ENCODE measurements at places on chromosomes 3 and 15.

GRCh38 chr15:94305133-94305532, 73.8 kb downstream of the MCTP2 start:
- DNase-seq, result no peak
- no peaks in the 10 kb centered on the region for H3K36me3 ChIP-seq
- no peak overlapping the region for H3K27ac ChIP-seq
- H3K4me3 ChIP-seq, result no peak overlapping the region
- no peaks in the 10 kb centered on the region for H3K27me3 ChIP-seq
- no peaks in the 10 kb centered on the region for H3K4me1 ChIP-seq

GRCh38 chr15:65396283-65396964, 18.6 kb upstream of the IGDCC3 start:
- no peaks in the 10 kb centered on the region for H3K27me3 ChIP-seq
- DNase-seq, result no peak
- no peak overlapping the region for H3K4me3 ChIP-seq
- H3K27ac ChIP-seq, result no peak overlapping the region
- no peaks in the 10 kb centered on the region for H3K36me3 ChIP-seq
- H3K4me1 ChIP-seq, result peaks cover 9% of the 10 kb centered on the region

GRCh38 chr3:85270488-85270887, 311.7 kb downstream of the CADM2 start:
- no peaks in the 10 kb centered on the region for H3K4me1 ChIP-seq
- H3K36me3 ChIP-seq, result no peaks in the 10 kb centered on the region
- H3K27me3 ChIP-seq, result no peaks in the 10 kb centered on the region
- no peak for DNase-seq

DNA sequence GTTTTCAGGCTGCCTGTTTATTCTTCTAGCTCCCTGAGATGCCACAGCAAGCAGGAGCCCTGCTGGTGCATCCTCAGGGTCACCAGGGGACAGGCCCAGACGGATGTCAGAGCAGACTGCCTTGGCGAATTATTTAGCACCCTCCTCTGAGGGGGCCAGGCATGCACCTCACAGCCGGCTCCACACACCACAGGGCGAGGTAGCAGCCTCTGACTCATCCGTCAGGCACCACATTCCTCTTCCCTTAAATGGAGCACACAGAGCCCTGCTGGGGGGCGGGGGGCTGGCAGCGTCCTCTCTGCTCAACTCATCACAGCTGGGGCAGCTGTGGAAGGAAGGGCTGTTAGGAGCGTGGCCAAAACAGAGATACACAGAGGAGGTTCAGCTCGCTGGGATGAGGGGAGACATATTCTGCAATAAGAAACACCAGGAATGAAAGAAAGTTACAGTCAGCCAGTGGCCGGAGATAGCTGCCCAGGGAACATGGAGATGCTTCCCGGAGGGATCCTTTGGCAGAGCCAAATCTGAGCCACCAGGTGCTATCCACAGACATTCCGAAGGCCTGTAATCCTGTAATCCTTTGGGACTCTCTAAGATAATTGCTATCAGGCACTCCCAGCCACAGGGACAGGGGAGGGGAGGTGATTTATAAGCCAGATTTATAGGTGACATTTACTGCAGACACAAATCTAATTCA, 13.9 kb upstream of the PRICKLE2 start:
- no peak overlapping the region for H3K27ac ChIP-seq
- H3K4me1 ChIP-seq, result no peaks in the 10 kb centered on the region
- peak; percentile 61 for DNase-seq

DNA sequence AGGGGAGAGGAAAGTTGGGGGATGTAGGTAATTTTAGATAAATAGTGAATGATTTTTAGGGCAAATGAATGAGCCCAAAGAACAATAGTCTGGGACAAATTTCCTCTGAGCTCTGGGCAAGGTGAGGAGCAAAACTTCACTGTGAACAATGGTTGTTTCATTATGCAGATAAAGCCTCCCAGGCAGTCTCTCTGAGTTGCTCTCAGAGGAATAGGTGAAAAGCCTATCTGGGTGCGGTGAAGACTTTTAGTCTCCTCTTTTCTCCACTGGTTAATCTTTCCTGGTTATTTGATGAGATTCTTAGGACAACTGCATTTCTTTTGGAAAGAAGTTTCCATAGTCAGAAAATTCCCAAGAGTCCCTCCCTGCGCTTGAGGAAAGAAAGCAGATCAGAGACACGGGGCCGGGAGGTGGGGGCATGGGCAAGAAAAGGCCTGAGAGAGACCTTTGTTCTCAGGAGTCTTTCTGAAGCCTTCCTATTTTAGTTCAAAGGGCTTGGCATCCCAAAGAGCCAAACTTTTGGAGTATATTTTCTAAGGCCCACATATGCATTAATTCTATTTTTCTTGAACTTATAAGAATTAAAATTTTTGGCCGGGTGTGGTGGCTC, 353.6 kb upstream of the SLCO3A1 start:
- no peak overlapping the region for H3K27ac ChIP-seq
- H3K4me1 ChIP-seq, result no peaks in the 10 kb centered on the region
- DNase-seq, result no peak
- H3K36me3 ChIP-seq, result no peaks in the 10 kb centered on the region
- no peak overlapping the region for H3K4me3 ChIP-seq

- H3K4me1 ChIP-seq, result no peaks in the 10 kb centered on the region
- H3K27ac ChIP-seq, result no peak overlapping the region
- no peaks in the 10 kb centered on the region for H3K36me3 ChIP-seq
- no peaks in the 10 kb centered on the region for H3K27me3 ChIP-seq
- H3K4me3 ChIP-seq, result no peak overlapping the region
Measured at GRCh38 chr3:9238721-9239295, 10.6 kb downstream of the SRGAP3 start.

GRCh38 chr15:74318376-74319137, 48.9 kb downstream of the CYP11A1 start:
- peaks cover 32% of the 10 kb centered on the region for H3K4me1 ChIP-seq
- H3K36me3 ChIP-seq, result no peaks in the 10 kb centered on the region
- H3K4me3 ChIP-seq, result no peak overlapping the region
- DNase-seq, result no peak

GRCh38 chr15:56794553-56795329, 61.4 kb upstream of the ZNF280D start:
- no peaks in the 10 kb centered on the region for H3K36me3 ChIP-seq
- H3K27ac ChIP-seq, result peak overlapping the region; percentile 36
- no peaks in the 10 kb centered on the region for H3K27me3 ChIP-seq
- peaks cover 24% of the 10 kb centered on the region for H3K4me1 ChIP-seq
- no peak overlapping the region for H3K4me3 ChIP-seq

GRCh38 chr15:74347757-74348250, 19.6 kb downstream of the CYP11A1 start:
- H3K27ac ChIP-seq, result no peak overlapping the region
- no peaks in the 10 kb centered on the region for H3K36me3 ChIP-seq
- no peaks in the 10 kb centered on the region for H3K4me1 ChIP-seq

DNA sequence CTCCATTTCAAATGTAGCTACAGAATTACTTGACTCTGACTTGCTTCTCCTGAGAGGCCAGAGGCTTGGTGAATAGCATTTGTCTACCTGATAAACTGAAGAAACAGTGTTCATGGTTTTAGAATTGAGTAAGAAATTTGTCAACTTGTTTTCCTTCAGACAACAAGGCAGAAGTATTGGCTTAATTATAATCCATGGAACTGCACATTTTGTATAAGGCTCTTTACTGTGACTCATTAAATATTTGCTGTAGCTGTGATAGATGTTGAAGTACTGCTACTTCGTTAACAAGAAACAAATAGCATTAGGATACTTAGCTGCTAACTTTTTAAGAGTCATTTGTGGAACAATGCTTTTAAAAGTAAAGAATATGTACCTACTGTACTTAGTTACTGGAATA, 4.6 kb downstream of the UNC13C start:
- no peak overlapping the region for H3K27ac ChIP-seq
- H3K4me1 ChIP-seq, result no peaks in the 10 kb centered on the region
- no peak overlapping the region for H3K4me3 ChIP-seq
- DNase-seq, result no peak
- H3K36me3 ChIP-seq, result no peaks in the 10 kb centered on the region

- peaks cover 72% of the 10 kb centered on the region for H3K4me1 ChIP-seq
- H3K36me3 ChIP-seq, result peaks cover 15% of the 10 kb centered on the region
- H3K4me3 ChIP-seq, result no peak overlapping the region
- DNase-seq, result peak; percentile 86
Measured at GRCh38 chr15:31372635-31373091, 46.0 kb downstream of the KLF13 start.

GRCh38 chr15:36053746-36054145, 507.8 kb upstream of the DPH6 start:
- DNase-seq, result no peak
- no peaks in the 10 kb centered on the region for H3K27me3 ChIP-seq
- no peak overlapping the region for H3K4me3 ChIP-seq
- no peak overlapping the region for H3K27ac ChIP-seq

DNA sequence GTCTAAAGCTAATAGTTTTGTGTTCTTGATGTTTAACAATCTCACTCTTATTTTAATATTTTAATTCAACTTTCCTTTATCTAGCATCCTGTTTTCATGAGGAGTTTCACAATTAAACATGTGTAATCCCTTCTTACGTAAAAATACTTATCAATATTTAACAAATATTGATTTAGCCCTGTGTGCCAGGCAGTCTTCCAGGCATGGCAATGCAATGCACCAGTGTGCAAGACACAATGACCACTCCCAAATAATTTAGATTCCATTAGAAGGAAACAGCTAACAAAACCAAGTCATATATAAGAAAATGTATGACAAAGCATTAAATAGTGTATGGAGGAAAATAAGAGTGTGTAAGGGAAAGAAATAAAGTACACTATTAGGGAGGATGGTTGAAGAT, 627.1 kb upstream of the ARPP21 start:
- H3K36me3 ChIP-seq, result no peaks in the 10 kb centered on the region
- H3K27ac ChIP-seq, result no peak overlapping the region
- no peak for DNase-seq
- H3K4me3 ChIP-seq, result no peak overlapping the region
- H3K4me1 ChIP-seq, result no peaks in the 10 kb centered on the region

DNA sequence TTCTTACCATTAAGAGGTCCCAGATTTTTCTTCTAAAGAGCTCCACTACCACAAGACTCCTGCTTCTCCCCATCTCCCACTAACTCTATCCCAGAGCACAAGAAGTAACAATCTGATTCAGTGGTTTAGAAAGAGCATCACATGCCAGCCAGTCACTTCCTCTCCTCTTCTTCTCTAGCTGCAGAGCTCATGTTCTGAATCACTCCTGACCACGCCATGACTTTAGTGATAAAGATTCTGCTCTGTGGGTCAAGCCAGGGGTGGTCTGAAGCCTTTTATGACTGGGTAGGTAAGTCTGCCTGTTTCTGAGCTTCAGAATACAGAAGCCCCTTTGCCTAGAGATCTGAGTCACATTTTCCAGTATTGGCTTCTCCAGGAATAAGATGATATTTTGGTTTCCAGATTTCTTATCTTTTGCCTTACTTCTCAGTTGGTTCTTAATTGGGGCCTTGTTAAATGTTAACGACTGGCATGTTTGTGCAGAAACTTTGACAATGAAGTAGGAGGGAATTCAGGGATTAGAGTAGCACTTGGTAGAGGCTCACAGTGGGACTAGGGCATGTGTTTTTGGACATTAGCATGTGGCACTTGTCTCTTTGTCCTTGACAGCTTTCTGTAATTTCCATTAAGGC, 27.6 kb upstream of the ADAMTSL3 start:
- H3K4me3 ChIP-seq, result no peak overlapping the region
- H3K36me3 ChIP-seq, result no peaks in the 10 kb centered on the region
- H3K4me1 ChIP-seq, result no peaks in the 10 kb centered on the region
- no peak for DNase-seq
